ENCODE measurements at places on chromosomes 16 and 17.

DNA sequence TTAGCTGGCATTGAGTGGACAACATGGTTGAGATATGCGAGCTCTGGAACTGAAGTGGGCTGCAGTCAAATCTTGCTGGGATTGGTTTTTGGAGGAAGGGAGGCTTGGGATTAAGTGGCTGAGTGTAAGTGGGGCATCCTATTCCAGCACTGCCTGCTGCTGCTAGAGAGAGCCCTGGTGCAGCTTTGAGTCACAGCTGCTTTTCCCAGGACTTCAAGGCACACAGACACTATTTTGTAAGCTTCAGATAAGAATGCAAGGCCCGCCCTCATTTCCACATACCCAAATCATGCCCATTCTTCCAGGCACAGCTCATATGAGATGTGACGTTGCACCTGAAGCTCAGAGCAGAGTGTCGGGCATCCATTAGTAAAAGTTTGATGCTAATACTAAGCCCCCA, 10.2 kb upstream of the MAF start:
- no peak for DNase-seq

DNA sequence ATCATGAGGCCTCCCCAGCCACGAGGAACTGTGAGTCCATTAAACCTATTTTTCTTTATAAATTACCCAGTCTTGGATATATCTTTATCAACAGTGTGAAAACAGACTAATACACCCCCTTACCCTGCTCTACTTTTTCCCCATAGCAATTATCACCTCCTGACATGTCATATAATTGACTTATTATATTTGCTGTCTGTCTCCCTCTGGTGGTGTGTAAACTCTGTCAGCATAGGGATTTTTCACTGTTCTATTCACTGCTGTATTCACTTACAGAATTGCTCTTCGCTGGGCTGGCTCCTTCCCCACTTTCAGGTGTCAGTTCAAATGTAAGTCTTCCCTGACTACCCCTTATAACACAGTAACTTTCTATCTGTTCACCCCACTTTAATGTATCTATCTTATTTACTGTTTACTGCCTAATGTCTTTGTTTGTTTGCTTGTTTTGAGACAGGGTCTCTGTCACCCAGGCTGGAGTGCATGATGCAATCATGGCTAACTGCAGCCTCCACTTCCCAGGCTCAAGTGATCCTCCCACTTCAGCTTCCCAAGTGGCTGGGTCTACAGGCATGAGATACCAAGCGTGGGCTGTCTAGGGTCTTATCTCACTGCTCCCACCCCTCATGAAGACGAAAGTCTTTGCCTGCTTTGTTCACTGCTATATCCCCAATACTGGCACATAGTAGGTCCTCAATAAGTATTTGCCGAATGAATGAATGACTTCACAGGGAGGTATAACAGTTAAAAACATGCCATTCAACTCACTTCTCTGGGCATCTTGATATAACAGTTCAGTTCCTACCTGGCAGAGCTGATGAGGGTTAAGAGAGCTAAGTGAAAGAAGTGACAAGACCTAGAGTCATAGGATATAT, 52.4 kb upstream of the CDH3 start:
- DNase-seq = no peak

GRCh38 chr17:41625602-41626001, 1.2 kb upstream of the KRT17 start:
- no peak for DNase-seq

GRCh38 chr16:50371936-50372595, 3.3 kb upstream of the BRD7 start:
- peak; percentile 72 for DNase-seq

- no peak for DNase-seq
These were observed 152.1 kb downstream of the PMP22 start for GRCh38 chr17:15112846-15113617.

DNA sequence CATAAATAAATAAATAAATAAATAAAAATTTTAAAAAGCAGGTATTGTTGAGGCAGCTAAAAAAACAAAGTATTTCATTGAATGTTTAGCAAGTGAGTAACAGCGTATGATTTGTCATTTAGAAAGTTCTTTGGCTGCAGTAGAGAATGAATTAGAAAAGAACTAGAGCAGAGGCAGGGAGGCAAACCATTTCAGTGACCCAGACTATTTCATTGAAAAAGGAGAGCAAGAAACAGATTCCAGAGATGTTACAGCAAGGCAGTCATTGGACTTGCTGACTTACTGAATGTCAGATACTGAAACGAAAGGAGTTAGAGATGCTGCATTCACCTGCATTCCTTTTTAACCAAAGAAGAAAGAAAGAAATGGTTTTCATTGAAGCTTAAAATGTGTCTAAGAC, 105.5 kb upstream of the HLF start:
- no peak for DNase-seq

GRCh38 chr17:76155988-76156661, 15.1 kb upstream of the FOXJ1 start:
- no peak for DNase-seq

DNA sequence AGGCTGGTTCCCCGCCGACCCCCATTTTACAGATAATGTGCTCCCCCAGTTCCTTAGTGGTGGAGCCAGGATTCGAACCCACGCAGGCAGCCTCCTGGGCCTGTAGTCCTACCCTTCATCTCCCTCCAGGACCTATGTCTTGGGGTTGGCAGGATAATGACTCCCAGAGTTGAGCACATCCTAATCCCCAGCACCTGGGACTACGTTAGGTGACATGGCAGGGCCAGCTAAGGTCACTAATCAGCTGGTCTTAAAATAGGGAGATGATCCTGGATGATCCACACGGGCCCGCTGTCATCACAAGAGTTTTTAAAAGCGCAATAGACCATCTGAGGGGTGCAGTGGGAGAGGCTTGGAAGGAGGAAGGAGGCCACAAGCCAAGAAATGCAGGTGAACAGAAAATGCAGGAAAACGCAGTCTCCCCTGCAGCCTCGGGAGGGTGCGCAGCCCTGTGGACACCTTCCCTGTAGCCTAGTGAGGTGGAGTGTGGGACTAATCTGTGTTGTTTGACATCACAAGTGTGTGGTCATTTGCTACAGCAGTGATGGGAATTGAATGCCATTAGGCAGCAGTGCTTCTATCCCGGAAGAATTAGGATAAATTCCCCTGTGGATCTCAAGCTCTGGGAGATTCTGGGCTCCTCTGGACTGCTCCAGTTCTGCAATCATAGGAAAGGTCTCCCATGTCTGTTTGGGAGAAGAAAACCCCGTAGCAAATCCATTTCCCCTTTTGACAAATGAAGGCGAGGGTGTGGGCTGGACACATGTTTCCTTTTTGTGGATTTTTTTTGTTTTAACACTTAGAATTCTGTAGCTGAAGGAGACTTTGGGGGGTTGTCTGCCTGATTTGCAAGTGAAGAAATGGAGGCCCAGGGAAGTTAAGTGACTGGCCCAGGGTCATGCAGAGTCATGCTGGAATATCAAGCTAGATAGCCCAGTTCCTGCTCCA, 297.7 kb downstream of the SEC14L1 start:
- DNase-seq = no peak

DNA sequence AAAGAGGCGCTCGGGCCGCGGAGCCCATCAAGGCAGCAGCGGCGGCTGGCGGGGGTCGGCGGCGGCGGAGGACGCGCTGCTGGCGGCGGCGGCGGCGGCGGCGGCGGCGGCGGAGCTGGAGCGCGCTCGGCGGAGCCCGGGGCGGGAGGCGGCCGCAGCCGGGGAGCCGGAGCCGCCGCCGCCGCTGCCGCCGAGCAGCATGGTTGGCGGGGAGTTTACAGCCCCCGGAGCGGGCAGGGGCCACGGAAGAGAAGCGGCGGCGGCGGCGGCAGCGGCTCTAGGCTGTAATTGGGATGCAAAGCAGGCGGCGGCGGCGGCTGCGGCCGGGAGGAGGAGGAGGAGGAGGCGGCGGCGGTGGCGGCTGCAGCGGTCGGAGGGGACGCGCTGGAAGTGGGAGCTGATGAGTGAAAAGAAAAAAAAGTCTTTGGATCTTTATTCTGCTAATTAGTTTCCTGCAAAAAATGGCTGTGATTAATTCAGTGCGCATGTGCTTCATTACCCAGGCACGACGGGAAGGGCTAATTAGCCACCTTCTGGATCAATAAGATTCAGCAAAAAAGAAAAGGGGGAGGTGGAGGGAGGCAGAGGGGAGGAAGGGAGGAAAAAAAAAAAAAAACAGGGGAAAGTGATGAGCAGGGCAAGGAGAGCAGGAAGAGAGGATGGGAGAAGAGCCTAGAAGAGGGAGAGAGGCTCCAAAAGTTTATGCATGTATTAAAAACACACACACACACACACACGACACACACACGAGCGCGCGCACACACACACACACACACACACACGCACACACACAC, 10.9 kb upstream of the ZFHX3 start:
- DNase-seq = no peak

GRCh38 chr16:86133377-86133776, 234.4 kb downstream of the IRF8 start:
- DNase-seq = no peak

GRCh38 chr17:298791-299450, 53.7 kb downstream of the RPH3AL start:
- no peak for DNase-seq

GRCh38 chr17:82400830-82401229, 17.3 kb upstream of the HEXD start:
- no peak for DNase-seq

DNA sequence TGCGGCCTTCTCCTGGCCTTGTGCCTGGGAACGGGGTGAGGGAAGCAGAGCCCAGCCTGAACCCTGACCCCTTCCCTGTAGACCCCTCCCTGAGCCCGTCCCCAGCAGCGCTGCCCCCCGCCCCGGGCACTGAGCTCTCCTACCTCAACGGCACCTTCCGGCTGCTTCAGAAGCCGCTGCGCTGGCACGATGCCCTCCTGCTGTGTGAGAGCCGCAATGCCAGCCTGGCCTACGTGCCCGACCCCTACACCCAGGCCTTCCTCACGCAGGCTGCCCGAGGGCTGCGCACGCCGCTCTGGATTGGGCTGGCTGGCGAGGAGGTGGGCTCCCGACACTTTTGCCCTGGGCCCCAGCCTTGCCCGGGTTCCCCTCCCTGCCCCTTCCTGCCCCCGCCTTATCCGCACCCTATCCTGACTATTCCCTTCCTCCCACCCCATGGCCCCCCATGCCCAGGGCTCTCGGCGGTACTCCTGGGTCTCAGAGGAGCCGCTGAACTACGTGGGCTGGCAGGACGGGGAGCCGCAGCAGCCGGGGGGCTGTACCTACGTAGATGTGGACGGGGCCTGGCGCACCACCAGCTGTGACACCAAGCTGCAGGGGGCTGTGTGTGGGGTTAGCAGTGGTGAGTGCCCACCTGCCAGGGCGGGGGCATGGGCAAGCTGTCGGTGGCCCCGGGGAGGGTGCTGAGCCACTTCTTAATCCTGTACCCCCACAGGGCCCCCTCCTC, 62.1 kb downstream of the MRC2 start:
- DNase-seq = no peak

GRCh38 chr17:67837965-67838364, 12.7 kb downstream of the BPTF start:
- no peak for DNase-seq

- no peak for DNase-seq
These were observed 22.2 kb upstream of the RPL13 start for GRCh38 chr16:89538286-89538685.

- no peak for DNase-seq
These were observed 147.4 kb downstream of the SEC14L1 start for GRCh38 chr17:77288115-77288619.

GRCh38 chr17:71935341-71935740, 185.5 kb upstream of the SOX9 start:
- no peak for DNase-seq

GRCh38 chr16:11759163-11759834, 16.6 kb upstream of the TXNDC11 start:
- no peak for DNase-seq

- DNase-seq = peak; percentile 57
These were observed 21.4 kb downstream of the ALOX15B start for GRCh38 chr17:8060274-8060673.

DNA sequence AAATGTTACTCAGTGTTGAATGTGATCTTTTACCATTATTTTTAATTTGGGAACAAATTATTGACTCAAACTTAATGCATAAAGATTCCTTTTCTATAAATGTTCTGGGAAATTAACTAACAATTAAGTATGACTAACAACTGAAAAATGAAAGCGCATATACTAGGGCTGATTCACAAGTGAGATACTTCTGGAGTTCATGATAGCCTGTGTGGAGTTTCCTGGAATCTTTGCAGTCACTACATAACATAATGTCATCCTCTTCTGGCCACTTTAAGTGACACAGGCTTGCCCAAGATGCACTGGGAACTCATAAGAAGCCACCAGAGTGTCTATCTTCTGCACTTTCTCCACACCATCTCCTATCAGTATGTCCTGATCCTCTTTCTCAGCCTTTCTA, 450.3 kb upstream of the CDH11 start:
- DNase-seq = no peak

- DNase-seq = no peak
These were observed 214.3 kb upstream of the N4BP1 start for GRCh38 chr16:48824271-48824670.

DNA sequence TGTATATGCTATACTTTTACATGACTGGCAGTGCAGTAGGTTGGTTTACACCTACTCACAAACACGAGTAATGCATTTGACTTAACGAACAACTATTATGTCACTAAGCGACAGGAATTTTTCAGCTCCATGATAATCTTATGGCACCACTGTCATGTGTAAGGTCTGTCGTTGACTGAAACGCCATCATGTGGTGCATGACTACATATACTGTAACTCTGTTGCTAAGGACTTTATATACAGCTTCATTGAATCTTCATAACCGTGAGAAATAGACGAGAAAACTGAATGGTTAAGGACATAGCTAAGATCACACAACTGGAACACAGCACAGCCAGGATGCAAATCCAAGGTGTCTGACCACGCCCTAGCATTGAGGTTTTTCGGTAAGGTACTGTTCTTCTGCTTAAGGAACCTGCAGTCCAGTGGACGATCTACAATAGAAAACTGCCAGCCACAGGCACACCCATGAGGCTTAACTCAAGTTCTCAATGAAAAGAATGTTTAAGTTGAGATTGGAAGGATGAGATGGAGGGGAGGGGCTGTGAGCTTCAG, 3.3 kb downstream of the CFAP20 start:
- no peak for DNase-seq

GRCh38 chr17:42922294-42922693, 21.7 kb downstream of the G6PC1 start:
- DNase-seq = no peak

All from mesothelial cell of epicardium (in vitro differentiated cells).